ENCODE measurements at places on chromosomes 11 and 22. TPM values are rescaled to one million over a fixed set of nuclear protein-coding genes. Genes with fewer than 3 reads are reported as not detected.

The TRPM5 gene
- polyA plus RNA-seq, result 0.05 TPM

The TMEM45B gene
- 0.08 TPM for polyA plus RNA-seq

The TMEM9B gene
- polyA plus RNA-seq, result 8.3 TPM

The TMPRSS13 gene
- 0.79 TPM for polyA plus RNA-seq

The TBC1D10A gene
- 11.3 TPM for polyA plus RNA-seq

GRCh38 chr11:134063124-134063495 is 5.8 kb upstream of the JAM3 start:
- DNase-seq, result peak; percentile 31

GRCh38 chr22:42292732-42293520 is 22.5 kb upstream of the TCF20 start:
- DNase-seq, result no peak

DNA sequence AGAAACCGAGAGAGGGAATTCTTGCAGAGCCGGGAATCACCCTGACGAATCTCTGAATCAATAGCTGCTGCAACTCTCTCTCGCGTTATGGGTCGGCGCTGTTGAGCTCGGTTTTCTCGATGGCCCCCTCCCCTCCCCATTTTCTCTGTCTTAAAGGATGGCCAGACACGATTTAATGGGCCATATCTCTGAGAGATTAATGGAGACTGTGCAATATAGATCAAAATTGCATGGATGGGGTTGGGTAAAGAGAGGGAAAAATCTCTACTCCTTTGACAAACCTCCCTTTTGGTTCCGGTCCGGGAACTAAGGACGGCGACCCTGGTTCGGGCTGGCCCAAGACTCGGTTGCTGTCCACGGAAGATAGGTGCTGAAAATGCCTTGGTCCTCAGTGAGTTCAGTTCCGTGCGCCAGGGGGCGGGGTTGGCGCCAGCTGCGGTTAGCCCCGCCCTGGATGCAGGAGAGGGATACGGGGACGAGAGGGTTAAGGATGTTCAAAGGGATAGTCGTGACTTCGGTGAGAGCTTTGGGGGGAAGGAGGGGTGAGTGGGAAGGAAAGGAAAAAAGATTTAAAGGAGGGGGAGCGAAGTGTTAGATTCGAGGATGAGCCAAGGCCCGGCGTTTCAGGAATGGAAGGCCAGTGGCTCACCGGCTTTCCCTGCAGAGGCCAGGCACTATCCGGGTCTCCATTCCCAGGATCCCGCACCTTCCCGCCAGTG is 103.6 kb upstream of the HSD17B12 start:
- DNase-seq, result peak; percentile 94

DNA sequence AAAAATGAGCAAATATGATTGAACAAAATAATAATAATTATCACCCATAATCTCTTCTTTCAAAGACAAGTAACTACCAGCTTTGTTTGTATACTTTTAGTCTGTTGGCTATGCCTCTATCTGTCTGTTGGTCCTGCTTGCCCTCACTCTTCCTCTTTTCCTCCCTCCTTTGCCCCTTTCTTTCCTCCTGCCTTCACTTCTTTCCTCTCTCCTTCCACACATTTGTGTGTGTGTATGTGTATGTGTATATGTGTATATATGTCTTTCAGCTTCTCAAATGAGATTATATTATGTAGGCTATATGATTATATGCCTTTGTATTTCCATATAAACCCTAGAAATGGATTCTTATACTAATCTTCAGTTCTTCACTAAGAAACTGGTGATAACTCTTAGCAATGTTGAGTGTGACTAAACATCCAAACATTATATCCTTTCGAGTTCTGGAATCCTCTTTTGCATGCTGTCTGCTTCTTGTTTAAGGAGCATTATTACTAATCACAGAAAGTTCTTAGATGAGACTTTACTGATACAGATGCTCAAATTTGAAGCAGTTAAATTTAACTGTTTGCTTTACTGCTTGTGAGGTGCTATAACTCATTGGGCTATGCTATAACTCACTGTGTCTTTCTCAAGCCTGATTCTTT is 219.1 kb downstream of the TMEM135 start:
- DNase-seq, result no peak

- no peak for DNase-seq
These were observed 89.0 kb upstream of the SHISAL1 start for GRCh38 chr22:44401783-44402110.

DNA sequence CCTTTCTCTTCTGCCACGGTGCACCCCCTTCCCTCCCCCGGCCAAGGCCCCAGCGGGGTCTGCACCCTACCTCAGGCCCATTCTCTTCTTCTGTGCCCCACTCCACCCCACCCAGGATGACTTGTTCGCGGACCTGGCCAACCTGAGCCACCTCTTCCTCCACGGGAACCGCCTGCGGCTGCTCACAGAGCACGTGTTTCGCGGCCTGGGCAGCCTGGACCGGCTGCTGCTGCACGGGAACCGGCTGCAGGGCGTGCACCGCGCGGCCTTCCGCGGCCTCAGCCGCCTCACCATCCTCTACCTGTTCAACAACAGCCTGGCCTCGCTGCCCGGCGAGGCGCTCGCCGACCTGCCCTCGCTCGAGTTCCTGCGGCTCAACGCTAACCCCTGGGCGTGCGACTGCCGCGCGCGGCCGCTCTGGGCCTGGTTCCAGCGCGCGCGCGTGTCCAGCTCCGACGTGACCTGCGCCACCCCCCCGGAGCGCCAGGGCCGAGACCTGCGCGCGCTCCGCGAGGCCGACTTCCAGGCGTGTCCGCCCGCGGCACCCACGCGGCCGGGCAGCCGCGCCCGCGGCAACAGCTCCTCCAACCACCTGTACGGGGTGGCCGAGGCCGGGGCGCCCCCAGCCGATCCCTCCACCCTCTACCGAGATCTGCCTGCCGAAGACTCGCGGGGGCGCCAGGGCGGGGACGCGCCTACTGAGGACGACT is 15.9 kb downstream of the RTN4RL2 start:
- no peak for DNase-seq

DNA sequence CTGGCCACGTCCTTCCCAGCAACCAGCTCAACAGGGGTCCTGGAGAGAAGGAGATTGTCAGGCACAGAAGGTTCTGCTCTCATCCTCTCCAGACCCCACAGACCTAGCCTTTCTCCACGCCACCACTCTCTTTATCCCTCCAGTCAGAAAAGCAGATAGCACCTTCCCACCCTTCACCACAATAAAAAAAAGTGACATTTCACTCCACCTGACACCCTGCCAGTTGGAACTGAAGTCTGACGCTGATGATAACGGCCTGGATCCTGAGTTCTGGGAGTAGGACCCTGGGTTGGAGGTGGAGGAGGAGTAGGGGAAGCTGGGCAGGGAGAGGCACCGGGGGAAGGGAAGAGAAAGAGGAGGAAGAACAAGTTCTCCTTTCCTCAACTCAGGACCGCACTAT is 127.5 kb upstream of the ANO1 start:
- no peak for DNase-seq

DNA sequence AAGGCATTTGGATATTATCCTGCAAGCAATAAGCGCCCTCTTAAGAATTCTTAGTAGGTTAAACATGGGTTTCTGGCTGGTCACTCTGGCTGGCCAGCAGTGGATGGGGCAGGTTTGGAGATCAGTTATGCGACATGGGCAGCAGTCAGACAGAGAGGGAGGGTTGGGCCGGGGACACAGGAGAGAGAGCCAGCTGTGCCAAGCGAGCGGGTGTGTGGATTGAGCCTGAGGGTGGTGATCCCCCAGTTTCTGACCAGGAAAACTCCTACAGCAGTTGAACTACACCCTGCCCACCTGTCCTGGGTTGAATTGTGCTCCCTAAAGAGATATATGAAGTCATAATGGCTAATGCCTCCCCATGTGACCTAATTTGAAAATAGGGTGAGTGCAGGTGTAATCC is 671.2 kb downstream of the TBC1D22A start:
- DNase-seq, result no peak

- DNase-seq, result no peak
These were observed 17.0 kb downstream of the LAYN start for GRCh38 chr11:111557425-111558111.

DNA sequence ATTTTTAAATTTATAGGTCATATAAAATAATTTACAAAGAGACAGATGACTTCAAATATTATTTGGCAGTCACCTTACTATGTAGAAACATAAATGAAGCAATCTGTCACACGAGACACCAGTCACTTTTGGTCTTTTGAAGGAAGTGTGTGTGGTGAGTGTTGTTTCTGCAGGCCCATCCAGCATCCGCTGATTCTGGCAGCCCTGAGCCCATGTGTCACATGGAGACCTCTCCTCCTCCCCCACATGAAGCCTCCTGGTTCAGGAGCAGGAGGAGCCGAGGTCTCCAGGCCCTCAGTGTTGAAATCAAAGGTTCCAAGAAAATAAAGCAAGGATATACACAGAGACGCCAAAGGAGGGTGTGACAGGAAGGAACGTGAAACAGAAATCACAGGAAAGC is 60.1 kb downstream of the ARFGAP3 start:
- no peak for DNase-seq

GRCh38 chr11:75051043-75051442 is 45.6 kb downstream of the OR2AT4 start:
- DNase-seq, result no peak

GRCh38 chr11:71193431-71193830 is 58.9 kb downstream of the SHANK2 start:
- no peak for DNase-seq

- no peak for DNase-seq
These were observed 88.4 kb downstream of the ANO3 start for GRCh38 chr11:26420331-26420730.

GRCh38 chr11:70048279-70049024 is 29.7 kb upstream of the ANO1 start:
- DNase-seq, result peak; percentile 69

DNA sequence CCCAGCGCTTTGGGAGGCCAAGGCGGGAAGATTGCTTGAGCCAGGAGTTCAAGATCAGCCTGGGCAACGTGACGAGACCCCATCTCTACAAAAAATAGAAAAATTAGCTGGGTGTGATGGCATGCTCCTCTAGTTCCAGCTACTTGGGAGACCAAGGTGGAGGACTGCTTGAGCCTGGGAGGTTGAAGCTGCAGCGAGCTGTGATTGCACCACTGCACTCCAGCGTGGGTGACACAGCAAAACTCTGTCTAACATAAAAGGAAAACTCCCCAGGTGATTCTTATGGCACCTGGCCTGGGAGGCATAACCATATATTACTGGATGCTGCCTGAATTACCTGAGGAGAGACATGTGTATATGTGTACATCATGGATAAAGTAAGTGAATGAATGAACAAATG is 29.1 kb downstream of the KIAA1671 start:
- DNase-seq, result no peak

GRCh38 chr11:103940551-103940950 is 95.9 kb upstream of the DDI1 start:
- DNase-seq, result no peak
